ENCODE measurements at places on chromosomes 5 and 9. TPM values are rescaled to one million over a fixed set of nuclear protein-coding genes. Genes with fewer than 3 reads are reported as not detected.

Gene NTNG2
- total RNA-seq, result 25.0 TPM

Gene PHF24
- 12.0 TPM for total RNA-seq

Gene ACOT12
- total RNA-seq, result 2.4 TPM

Gene TAF11L10
- total RNA-seq, result not detected

Gene FBXO10
- 16.5 TPM for total RNA-seq

Gene CSF2
- total RNA-seq, result not detected

Gene C1QTNF2
- 2.3 TPM for total RNA-seq

Gene MSANTD3
- 30.7 TPM for total RNA-seq

Gene MEIKIN
- total RNA-seq, result not detected

Gene BNC2
- total RNA-seq, result 5.2 TPM

Gene KIAA0825
- 25.2 TPM for total RNA-seq

Gene ZNF622
- 15.8 TPM for total RNA-seq

Gene PRELID2
- total RNA-seq, result 22.9 TPM

Gene CORO2A
- total RNA-seq, result 2.7 TPM

Gene DIPK1B
- total RNA-seq, result 24.1 TPM

Gene AK8
- 1.3 TPM for total RNA-seq

Gene ANKRD31
- 0.82 TPM for total RNA-seq

Gene MYORG
- 6.3 TPM for total RNA-seq

Gene ARL14EPL
- not detected for total RNA-seq

Gene PDE6A
- total RNA-seq, result not detected

Gene ADAMTS6
- total RNA-seq, result 62.3 TPM

Gene SEMA6A
- 181 TPM for total RNA-seq

Gene TUSC1
- total RNA-seq, result 5.9 TPM

Gene ABLIM3
- total RNA-seq, result 43.3 TPM

Gene SPATA31A7
- not detected for total RNA-seq

Gene PFN3
- not detected for total RNA-seq

Gene QRFP
- total RNA-seq, result not detected

Gene HTR1A
- total RNA-seq, result 5.0 TPM

Gene PCDHAC2
- total RNA-seq, result 34.8 TPM

Gene PCDHB8
- 6.9 TPM for total RNA-seq

Gene QSOX2
- 9.8 TPM for total RNA-seq

Gene SIGMAR1
- 24.3 TPM for total RNA-seq
